ENCODE measurements at places on chromosomes 5 and 9.
A peak's percentile ranks its signal among the peaks of the same experiment; 100 is the strongest.

DNA sequence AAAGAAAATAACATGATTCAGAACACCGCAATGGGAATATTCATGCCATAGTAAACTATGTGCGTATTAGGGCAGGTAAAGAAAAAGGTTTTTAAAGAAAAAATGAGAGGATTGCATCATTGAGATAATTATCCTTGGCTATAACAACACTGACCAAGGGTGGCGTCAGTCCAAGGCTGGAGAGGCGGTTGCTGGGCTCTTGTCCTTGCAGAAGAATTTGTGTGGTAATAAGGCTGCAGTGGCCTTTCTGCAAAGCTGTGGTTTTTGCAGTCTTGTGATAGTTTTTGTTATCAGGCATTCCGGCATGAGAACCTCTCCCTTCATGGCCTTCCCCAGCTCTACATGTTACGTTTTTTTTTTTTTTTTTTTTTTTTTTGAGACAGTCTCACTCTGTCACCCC is 14.0 kb downstream of the BOD1 start:
- no peak for DNase-seq

- DNase-seq = peak; percentile 54
Observed at GRCh38 chr5:56319526-56320181, 86.5 kb upstream of the ANKRD55 start.

GRCh38 chr9:134325813-134326723 is at the start of gene RXRA:
Gene RXRA, plus strand, starts transcription at chr9:134326455. Its CDS starts 177 bp downstream, at chr9:134326632.
- DNase-seq = peak; percentile 75

GRCh38 chr5:179800696-179801201 is 5.9 kb downstream of the MGAT4B start:
- no peak for DNase-seq

- no peak for DNase-seq
Observed at GRCh38 chr5:142358648-142359047, 33.8 kb upstream of the SPRY4 start.

DNA sequence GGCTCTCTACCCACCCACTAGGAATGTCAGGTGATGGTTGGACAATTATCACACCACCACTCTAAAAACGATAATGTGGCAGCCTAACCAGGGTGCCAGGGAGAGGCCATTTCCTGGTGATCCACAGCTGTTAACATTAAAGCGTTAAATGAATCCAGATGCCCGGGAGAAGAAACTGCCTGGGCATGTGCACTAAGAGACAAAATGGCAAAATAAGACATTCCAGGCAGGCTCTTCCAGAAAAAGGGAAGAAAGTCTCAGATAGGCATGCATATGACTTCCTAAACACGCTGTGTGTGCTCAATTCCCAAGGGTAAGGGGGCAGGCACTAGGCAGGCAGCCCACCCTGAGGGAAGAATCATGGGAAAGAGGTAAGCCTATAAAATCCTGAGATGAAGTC is 4.6 kb upstream of the TXN start:
- no peak for DNase-seq
